ENCODE measurements at places on chromosomes 2 and 18.

GRCh38 chr2:55302241-55302640, 33.2 kb upstream of the MTIF2 start:
- no peak for DNase-seq

DNA sequence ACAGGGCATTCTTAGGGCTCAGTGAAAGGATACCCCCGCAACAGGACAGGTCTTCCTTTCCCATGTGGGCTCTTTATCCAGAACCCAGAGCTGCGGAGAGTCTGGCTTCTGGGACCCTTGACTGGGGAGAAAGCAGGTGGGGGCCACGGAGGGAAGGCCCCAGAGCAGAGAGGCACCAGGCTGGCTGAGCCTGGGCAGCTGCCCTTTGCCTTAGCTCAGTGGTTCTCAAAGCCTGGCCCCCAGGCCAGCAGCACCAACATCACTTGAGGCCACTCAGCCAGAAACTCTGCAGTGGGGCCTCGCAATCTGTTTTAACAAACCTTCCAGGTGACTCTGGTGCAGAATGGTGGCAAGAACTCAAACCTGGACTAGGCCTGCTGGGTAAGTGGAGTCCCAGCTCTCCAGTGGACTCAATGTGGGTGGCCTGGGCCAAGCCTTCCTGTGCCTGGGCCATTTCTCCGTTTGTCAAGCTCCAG, 1.6 kb upstream of the TMEM37 start:
- no peak for DNase-seq

GRCh38 chr2:9256147-9256546, 49.5 kb downstream of the ASAP2 start:
- no peak for DNase-seq

- DNase-seq = no peak
Observed at GRCh38 chr2:189171956-189172609, 7.5 kb downstream of the COL5A2 start.

- no peak for DNase-seq
Observed at GRCh38 chr18:22193466-22193865, 24.1 kb downstream of the GATA6 start.

DNA sequence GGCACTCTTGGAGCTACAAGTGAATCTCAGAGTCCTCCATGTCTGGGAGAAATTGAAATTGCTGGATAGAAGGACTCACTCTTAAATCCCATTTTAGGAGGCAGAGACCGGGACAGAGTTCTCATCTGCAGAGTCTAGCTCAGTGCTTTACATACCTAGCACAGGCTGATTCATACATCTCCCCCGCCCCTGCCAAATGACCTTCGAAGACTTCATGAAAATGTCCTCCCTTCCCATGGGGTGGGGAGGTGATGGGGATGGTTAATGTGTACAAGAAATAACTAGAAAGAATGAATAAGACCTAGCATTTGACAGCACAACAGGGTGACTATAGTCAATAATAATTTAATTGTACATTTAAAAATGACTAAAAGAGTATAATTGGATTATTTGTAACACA, 8.2 kb upstream of the SERPINB5 start:
- no peak for DNase-seq

DNA sequence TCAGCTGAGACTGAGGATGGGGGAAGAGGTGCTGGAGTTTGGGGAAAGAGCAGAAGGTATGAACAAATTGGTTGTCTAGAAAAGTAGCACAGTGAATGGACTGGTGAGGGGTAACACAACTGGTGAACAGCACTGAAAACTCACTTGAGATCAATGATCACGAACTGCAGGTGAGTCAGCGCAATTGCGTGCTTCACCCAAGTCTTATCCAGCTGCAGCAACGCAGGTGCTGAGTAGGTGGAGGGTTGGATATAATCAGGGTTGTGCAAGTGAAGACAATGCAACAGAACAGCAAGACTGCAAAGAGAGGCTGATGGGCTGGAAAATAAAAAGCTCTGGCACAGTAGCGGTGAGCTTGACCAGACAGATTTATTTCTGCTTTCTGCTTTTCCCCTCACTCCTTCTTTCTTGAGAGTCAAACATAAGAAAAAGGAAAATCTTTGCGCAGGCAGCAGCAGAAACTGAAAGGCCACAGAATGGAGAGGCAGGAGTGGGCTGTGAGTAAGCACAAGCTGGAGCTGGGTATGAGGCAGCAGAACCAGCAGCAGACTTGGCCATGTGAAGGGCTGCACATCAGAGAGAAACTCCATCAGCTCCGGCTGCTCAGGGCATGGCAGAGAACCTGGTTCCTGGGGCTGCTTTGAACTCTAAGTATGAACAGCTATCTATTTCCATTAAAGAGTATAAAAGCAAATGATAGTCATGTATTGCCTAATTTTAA, 99.4 kb upstream of the ARL5A start:
- no peak for DNase-seq

- DNase-seq = no peak
Observed at GRCh38 chr2:5915881-5916310, 223.7 kb downstream of the SOX11 start.

GRCh38 chr2:75288760-75289159, 89.4 kb upstream of the TACR1 start:
- no peak for DNase-seq

DNA sequence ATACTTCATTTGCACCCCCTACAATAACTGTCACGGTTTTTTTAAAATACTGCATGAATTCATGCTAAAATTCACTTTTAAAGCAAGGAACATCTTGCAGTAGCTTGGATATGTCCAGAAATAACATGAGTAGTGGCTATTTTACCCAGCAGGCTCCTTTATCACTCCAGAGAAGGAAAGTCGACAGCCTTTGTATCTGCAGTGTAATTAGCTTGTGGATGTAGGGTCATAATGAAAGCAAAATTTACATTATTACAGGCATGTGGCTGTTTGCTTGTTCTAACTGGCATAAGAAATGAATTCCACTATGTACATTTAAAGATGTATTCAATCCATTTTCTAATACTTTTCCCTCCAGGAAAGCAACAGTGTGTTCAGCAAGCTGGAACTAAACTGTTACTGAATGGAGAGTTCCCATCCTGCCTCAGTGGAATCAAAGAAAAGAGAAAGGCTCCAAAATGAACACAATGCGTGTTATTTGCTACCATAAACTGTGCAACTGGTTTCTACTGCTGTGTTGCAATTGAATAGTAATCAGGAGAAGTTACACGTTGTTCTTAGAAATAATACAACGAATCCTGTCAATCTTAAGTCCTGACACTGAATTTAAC, 321.2 kb upstream of the VRK2 start:
- no peak for DNase-seq

DNA sequence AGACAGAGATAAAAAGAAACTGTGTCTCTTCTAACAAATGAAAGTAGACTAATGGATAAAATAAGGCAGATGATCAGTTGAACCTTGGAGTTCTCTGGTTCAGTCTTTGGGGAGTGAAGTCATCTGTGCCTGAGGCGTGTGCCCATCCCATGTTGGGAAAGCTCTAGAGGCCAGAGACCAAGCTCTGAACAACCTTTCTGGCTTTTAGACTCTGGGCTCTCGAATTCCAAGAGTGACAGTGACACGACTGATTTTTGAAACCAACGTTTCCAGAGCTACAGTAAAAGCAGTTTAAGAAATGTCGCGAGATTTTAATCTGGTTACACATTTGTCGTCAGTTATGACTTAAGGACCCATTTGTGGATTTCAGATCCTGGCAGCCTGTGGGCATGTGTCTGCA, 83.7 kb upstream of the APCDD1 start:
- no peak for DNase-seq

- DNase-seq = no peak
Observed at GRCh38 chr18:70322928-70323327, 34.1 kb downstream of the SOCS6 start.

- DNase-seq = no peak
Observed at GRCh38 chr2:30756051-30756719, 51.1 kb downstream of the CAPN13 start.

GRCh38 chr2:148552675-148553331, 91.7 kb upstream of the EPC2 start:
- no peak for DNase-seq

- no peak for DNase-seq
Observed at GRCh38 chr2:68548396-68548795, 81.0 kb downstream of the APLF start.

DNA sequence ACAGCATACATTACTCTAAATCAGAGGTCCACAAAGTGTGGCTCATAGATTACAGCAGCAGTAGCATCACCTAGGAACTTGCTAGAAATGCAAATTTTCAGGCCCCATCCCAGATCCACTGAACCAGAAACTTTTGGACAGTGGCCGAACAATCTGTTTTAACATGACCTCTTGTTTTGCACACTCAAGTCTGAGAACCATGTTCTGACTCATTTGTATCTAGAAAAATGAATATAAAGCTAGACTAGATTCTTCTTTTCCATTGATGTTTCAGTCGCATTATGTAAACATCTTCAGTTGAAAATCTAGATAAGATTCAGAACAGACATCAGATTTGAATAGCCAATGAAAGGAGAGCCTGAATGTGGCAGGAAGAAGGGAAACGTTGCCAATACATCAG, 608.8 kb downstream of the LRP1B start:
- no peak for DNase-seq

GRCh38 chr18:48850822-48851598, 99.8 kb downstream of the SMAD7 start:
- no peak for DNase-seq

GRCh38 chr18:59927246-59927825, 27.5 kb downstream of the PMAIP1 start:
- DNase-seq = no peak

GRCh38 chr2:26477911-26478253, at the start of gene OTOF:
OTOF (minus strand) TSS chr2:26478124.
- DNase-seq = no peak

- no peak for DNase-seq
Observed at GRCh38 chr2:156539086-156539860, 103.1 kb downstream of the GPD2 start.

DNA sequence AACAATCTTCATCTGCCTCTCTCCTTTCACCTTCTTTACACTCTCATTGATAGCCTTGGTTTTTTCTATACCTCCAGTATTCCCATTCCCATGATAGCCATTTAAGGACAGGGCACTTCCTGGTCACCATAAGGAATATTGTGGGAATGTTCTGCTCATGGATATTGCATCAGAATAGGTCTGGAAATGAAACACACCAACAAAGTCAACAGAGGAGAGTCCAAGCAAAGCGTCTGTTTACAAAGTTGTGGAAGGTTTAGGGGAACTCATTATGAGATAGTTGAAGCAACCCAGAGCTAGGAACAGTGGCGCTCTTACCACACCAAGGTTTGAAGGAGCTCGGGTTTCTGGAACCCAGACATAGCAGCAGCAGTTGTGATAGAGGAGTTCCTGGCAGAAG, 150.3 kb upstream of the TNP1 start:
- DNase-seq = no peak

DNA sequence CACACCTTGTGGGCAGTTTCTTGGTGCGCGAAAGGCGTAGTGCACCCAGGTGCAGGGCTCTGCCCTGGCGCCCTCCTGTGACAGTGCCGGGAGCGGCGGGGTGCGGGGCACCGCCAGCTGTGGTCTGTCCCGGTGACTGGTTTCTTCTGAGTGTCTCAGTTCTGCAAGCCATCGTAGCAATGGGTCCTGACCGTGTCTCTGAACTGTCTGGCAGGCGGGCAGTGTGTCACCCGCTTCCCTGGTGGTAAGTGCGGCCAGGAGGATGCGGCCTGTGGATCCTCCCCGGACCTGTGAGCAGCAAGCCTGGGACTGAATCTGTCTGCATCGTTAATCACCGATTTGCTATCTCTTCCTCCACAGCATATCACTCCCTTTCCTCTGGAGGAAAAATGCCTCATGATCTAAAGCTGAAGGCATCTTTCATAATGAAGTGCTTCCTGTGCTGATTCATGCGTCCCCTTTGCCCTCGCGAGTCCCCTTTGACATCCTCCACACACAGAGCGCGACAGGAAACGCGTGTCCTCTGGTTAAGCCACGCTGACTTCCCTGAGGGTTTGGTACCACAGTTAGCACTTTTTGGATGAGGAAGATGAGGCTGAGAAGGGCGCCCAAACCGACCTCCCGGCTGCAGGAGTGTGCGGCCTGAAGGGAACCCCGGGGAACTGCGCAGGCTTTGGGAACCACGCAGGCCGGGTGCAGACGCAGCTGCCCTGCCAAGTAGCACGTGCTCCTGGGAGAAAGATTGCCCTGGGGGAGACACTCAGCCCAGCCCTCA, 416.0 kb upstream of the HS6ST1 start:
- no peak for DNase-seq

- no peak for DNase-seq
Observed at GRCh38 chr2:188294352-188294926, 2.8 kb downstream of the GULP1 start.

- no peak for DNase-seq
Observed at GRCh38 chr2:120341977-120342376, 4.0 kb upstream of the INHBB start.

GRCh38 chr2:62568074-62568473, 62.1 kb upstream of the TMEM17 start:
- no peak for DNase-seq

- DNase-seq = no peak
Observed at GRCh38 chr2:113390124-113390849, 47.2 kb upstream of the ZNG1B start.

- no peak for DNase-seq
Observed at GRCh38 chr18:49371786-49372185, 88.7 kb downstream of the DYM start.

GRCh38 chr18:59610546-59611140, 86.6 kb downstream of the CCBE1 start:
- DNase-seq = no peak

GRCh38 chr2:232757905-232758304, 18.5 kb downstream of the KCNJ13 start:
- DNase-seq = no peak

All from stimulated activated CD4-positive, alpha-beta T cell treated with anti-CD3 and anti-CD28 coated beads, TNF-alpha, amount 100 ng/mL, for 4 hours (primary cell).